ENCODE measurements at places on chromosomes 6 and 20.

GRCh38 chr6:89596484-89596883, 42.1 kb downstream of the LYRM2 start:
- DNase-seq: no peak

- no peak for DNase-seq
These were observed 15.0 kb upstream of the TBX18 start for GRCh38 chr6:84779380-84779779.

GRCh38 chr20:57470212-57470522, 54.8 kb downstream of the CTCFL start:
- no peak for DNase-seq

DNA sequence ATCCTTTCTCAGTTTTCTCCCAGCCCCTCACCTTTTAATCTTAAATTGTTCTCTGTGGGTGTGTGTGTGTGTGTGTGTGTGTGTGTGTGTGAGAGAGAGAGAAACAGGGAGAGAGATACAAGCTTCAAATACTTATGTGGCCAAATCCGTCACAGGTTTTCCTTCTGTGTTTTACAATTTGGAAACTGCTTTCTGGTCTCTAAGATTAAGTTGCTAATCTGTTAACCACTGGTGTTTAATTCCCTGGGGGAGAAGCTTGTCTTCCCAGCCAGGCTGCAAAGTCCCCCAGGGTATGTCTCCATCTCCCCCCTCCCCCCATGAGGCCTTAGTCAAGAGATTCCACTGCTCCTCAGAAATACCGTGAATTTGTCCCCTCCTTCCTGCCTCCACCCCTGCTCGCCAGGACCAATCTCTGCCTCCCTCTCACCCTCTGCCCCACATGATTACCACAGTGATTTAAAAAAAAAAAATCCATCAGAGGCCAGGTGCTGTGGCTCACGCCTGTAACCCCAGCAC, 49.0 kb downstream of the RIPOR3 start:
- peak; percentile 61 for DNase-seq

GRCh38 chr6:67664942-67665341, 970.1 kb upstream of the ADGRB3 start:
- DNase-seq: no peak

DNA sequence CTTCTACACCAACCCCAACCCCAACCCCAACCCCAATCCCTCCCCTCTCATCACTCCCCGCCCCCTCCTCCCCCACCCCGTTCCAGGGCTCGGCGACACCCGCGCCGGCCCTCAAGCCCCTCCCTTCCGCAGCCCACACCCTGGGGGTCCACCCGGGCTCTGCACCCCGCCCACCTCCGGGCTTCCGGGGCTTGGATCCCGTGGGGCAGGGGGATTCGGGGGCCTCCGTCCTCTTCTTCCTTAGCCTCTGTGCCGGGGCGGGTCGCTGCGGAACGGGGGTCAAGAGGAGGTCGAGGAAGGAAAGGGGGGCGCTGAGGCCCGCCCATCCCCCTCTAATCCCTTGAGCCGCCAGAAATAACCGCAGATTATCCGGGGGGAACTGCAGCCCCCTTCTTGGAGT, 690 bp downstream of the TULP1 start:
- DNase-seq: no peak

DNA sequence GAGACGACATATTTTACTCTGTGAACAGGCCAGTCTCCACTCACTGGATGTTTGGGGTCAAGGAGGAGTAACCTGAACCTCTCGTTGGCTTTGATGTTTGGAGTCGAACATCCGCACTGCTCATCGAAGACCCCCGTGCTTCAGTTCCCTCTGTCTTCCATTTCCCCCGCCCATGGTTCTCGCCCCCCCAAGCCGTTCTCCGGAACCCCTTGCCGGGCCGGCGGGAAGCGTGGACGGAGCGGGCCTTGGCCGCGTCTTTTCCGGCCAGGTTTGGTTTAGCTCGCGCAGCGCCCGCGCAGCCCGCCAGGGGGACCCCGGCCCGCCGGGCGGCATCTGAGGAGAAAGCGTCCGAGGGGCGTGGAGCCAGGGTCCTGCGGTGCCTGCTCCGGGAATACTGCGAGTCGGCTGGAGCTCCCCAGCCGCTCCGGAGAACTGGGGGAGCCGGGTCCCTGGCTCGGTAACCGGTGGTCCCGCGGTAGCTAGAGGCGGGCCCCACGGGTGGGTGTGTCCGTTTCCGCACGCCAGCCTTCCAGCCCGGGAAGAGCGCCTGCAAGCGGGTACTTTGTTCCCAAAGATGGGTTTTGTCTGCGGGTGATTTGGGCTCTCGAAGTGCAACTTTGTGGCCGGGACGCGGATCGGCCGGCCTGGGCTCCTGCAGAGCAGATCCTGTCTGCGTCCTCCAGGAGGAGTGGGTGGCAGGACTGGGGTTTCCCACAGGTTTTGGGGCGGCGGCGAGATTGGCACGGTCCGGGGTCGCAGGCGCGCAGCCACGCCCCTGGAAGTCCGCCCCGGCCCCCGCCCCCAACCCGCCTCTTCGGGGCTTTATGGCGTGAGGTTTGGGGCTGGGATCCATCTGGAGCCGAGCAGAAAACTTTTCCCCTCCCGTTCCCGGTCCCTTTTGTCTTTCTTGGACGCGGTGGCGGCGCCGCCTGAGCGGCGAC, at the start of gene TMEM200A:
TMEM200A (plus strand) TSS at position 852 of the 941 bp plus-strand sequence. CDS start 74,406 bp downstream, outside the sequence.
- DNase-seq: peak; percentile 39

GRCh38 chr6:21294144-21294543, 299.4 kb upstream of the SOX4 start:
- no peak for DNase-seq

GRCh38 chr6:47096211-47096895, 54.2 kb upstream of the ADGRF1 start:
- no peak for DNase-seq

DNA sequence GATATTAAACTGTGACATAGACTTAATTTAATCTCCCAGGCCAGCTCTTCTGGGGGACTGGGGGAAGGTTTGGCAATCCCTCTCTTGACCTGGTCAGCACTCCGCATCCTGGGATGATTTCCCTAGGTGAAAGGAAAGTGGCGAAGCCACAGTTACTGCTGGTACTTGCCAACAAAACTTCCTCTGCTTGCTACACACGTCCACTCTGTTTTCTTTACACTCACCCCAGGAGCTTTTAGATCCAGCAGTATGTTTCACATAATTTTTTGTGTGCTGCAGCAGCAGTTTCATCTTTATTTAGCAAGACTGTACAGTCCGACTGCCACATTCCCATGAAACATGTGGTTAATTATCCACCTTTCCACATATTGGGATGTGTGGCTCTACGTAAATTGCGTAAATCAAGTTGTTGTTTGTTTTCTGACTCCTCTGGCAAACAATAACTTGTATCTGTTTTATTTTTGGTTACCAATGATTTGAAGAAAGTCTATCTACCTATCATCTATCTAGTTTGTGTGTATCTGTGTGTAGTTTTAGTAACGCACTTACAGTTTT, 284.0 kb downstream of the PHF3 start:
- no peak for DNase-seq

DNA sequence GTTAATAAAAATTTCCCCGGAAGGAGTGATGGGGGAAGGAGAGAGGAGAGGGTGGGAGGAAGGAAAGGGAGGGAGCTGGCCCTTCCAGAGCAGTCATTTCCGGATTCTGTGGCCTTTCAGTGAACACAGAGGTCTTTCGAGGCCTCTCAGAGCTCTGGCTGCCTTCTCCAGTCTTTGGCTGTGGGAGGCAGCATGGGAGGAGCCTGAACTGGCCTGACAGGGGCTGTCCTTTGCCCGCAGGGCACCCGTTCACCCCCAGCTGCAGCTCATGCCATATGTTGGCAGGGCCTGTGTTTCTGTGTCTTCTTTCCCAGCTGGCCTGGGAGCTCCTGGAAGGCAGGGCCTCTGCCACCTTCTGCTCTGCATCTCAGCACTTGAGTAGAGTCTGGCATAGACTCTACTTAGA, 95.5 kb downstream of the PPP1R14C start:
- no peak for DNase-seq

- no peak for DNase-seq
These were observed 4.8 kb downstream of the BMP7 start for GRCh38 chr20:57261457-57262251.

GRCh38 chr20:22590662-22591061, 6.3 kb upstream of the FOXA2 start:
- DNase-seq: no peak

- no peak for DNase-seq
These were observed 160.9 kb downstream of the DTNBP1 start for GRCh38 chr6:15501826-15502445.

DNA sequence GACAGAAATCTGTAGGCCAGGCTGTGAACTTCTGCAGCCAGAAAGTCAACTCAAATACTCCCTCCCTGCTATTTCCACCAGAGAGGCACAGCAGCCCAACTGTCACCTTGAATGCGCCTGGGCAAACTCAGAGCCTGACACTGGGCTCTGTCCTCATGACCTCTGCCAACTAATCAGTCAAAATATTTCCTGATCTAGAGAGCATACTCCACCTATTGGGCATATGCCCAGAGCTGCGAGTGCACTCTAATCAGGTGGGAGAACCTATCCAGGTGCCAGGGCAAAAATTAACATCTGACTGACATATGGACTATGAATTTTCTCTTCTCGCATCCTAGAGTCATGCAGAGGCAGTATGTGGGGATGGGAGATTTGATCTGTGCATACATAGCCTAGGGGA, 406.3 kb upstream of the RUNX2 start:
- DNase-seq: no peak

Data from D721Med (cell line).